ENCODE measurements at places on chromosomes 1 and 21.

DNA sequence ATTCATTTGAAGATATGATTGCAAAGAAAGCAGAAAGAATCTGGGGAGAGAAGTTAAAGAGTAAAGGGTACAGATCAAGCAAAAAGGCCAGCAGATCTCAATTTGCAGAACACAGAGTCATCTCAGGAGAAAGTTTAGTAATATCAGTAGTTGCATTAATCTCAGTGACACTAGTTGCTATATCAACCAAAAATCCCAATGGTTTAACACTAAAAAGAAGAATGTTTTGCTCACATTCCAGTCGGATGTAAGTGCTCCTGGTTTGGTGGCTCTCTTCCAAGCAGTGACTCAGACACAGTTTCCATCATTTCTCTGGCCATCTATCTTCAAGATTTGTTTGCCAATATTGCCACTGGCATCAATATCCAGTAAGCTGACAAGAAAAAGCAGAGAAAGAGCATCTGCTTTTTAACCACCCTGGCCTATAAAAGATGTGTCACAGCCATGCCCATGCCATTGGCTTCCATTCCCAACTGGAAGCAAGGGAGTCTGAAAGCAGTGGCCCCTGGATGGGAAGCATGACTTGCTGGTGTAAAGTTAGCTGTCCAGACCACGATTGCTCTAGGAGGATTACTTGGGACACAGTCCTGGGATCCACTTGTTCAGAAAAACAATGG is 45.5 kb upstream of the AIM2 start:
- no peak for DNase-seq

GRCh38 chr1:21647431-21648351 is 21.5 kb downstream of the RAP1GAP start:
- no peak for DNase-seq

DNA sequence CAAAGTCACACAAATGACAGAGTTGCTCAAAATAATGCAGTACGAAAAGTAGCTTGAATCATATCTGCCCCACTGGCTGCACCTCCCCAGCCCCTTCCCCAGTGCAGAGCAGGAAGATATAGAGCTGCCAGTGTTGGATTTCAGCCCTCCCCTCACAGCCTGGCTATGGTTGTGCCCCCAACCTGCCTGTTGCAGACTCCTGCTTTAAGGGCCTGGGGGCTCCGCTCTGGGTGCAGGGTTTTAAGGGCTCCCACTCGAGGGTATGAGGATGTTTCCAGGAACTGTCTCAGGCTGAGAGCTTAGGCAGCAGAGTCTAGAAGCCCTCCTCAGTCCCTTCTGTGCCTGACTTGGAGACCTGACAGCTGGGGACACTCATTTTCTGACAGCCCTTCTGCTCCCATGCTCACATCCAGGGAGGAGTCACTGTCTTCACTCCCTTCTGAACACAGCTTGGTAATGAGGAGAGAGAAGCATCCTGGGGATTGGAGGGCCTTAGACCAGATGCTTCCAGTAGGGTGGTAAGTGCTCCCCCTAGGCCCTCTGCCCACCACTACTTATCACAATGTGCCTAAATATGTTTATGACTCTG is 4.6 kb downstream of the S100A9 start:
- DNase-seq: no peak

GRCh38 chr1:218123968-218124367 is 161.1 kb upstream of the RRP15 start:
- DNase-seq: no peak

All from Calu3 (cell line).